ENCODE measurements at places on chromosomes 11 and 22.

- peak; percentile 95 for DNase-seq
These were observed 30.3 kb upstream of the NAP1L4 start for GRCh38 chr11:3022300-3022967.

DNA sequence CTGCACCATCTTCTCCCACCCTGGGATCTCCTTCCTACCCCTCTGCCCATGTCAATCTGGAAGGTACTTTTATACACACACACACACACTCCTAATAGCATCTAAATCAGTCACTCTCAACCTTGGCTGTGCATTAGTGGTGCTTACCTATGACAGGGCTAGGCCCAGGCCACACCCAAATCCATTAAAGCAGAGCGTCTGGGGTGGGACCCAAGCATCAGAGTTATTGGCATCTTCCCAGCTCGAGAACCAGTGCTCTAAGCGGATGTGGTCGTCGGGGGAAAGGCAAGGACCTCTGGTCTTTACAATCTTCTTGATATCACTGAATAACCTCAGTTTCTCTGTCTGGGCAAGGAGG, 194.6 kb downstream of the TRIM29 start:
- no peak for DNase-seq

- DNase-seq: no peak
These were observed 978.7 kb downstream of the DLG2 start for GRCh38 chr11:84648471-84648870.

DNA sequence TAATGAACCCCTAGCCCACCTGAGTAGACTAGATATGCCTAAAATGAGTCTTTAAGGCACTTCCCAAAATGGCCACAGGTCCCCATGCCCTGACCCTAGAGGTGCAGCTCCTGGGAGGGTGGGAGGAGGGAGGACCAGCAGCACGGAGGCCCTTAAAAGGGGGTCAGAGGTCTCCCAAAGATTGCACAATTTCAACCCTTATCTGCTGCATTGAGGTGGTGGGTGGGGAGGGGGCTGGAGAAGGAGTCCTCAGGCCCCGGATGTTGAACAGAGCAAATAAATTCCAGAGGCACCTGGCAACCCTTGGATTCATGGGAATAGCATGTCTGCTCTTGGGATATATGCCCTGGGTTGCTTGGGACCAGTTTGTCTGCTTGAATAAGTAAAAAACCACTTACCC, 57.6 kb downstream of the NAV2 start:
- DNase-seq: peak; percentile 2

GRCh38 chr11:131194726-131195125, 175.7 kb upstream of the NTM start:
- no peak for DNase-seq

DNA sequence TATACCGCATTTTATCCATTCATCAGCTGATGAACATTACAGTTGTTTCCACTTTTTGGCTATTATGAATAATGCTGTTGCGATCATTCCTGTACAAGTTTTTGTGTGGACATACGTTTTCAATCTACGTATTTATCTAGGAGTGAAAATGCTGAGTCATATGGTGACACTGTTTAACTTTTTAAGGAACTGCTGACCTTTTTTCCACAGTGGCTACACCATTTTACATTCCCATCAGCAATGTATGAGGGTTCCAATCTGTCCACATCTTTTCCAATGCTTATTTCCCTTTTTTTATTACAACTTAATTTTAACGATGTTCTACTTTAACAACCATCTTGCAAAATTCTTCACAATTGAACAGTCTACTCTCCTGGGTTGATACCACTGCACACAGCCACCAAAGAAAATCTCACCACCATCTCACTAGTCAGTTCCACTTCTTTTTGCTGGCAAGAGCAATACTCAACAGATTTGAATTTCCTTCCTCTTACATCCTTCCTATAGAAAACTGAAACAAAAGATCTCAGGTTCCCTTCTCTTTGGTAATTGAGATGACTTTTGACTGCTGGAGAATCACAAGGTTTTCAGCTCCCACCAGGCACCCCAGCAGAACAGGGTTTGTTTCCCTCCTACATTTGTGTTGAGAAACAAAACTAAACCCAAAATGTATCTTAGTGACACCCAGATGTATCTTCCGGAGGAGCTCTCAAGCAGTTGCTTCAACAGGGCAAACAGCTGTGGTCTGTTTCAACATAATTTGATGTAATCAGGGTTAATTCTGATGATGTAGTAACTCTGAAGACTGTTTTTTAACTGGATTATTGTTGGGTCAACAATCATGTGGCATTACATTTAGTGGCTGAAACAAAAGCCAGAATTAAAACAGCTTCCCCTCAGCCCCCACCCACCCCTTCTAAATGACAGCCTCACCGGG, 7.0 kb upstream of the GAB2 start:
- peak; percentile 84 for DNase-seq

DNA sequence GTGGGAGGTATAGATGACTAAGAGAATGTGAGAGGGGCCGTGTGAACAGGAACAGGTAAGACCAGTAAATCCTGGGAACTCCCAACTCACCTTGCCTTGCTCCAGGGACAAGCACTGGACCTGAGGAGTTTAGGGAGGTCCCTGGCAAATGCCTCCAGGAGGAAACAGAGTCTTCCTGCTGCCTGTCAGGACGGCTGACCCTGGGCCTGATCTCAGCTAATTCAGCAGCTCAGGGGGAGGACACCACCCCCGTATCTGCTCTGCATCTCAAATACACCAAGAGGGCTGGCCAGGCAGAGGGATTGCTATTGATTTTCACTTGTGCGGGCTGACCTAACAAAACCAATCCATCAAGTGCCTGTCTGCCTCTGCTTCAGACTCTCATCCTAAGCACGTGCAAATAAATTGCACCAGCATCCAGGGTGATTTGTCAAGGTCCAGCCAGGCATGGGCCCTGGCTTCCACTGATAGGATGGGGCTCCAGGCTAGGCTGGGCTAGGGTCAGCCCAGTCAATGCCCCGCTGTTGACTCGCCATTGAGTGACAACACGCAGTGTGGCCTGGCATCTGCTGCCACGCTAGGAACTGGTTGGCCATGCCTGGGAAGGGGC, 20.3 kb downstream of the UQCR10 start:
- no peak for DNase-seq

GRCh38 chr22:50144005-50144614, 26.4 kb upstream of the PANX2 start:
- DNase-seq: no peak

DNA sequence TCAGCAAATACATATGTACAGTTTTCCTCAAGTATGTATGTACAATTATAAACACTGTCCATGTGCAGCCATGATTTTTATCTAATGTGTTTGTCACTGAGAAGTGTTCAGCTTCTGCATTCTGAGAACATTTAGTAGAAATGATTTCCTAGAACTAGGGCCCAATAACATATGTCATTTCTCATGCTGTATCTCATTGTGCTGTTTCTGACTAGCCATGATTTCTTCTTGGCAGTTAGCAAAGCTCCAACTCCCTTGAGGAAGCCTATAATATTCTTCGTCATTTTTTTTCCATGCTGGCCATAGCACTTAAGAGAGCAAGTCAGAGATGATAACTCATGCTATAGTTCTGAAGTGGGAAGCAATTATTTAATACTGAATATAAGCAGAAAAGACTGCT, 187.8 kb downstream of the DDX10 start:
- no peak for DNase-seq

DNA sequence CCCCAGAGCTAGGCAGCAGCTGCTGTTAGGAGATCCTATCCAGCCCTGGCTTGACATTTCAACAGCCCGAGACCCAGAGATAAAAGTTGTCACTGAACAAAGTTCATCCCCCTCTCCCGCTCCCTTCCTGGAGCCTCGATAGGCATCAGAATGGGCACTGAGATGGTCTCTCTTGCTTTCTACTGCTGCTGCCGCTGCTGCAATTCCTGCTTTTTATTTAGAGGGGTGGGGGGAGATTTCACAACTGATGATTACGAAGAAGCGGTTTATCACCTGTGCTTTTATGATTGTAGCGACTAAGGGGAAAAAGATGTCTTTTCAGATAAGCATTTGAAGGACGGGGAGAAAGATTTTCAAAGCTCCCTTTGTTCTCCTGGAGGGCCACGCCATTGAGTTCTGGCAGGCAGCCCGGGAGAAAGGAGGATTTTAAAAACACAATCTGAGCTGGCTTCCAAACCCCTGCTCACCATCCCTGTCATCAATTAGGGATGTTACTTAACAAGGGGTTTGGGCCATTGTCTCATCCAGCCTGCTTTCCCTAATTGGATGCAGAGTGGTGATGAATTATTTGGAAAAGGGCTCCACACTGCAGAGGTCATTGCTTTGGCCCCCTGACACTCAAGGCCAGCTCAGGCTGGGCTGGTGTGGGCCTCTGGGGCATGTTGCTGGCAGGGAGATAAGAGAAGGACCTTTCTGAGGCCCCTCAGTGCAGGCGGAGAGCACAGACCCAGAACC, 344.7 kb downstream of the BUD13 start:
- no peak for DNase-seq

DNA sequence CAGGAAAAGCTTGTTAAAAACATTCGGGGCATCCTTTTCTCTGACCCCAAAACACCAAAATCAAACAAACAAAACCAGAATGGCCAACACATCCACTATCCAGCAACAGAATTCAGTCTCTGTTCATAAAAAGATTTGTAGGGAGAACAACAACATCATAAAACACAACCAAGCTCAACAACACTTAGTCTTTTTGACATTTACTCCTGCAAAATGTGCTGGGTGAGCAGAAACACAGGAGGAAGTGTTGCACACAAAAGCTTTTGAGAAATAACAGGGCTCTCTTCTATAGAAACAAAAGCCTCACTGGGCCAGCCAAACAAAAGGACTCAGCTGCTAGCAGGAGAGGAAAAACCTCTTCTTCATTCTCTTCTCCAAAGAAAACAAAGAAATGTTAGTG, 736.0 kb upstream of the CCDC90B start:
- no peak for DNase-seq

DNA sequence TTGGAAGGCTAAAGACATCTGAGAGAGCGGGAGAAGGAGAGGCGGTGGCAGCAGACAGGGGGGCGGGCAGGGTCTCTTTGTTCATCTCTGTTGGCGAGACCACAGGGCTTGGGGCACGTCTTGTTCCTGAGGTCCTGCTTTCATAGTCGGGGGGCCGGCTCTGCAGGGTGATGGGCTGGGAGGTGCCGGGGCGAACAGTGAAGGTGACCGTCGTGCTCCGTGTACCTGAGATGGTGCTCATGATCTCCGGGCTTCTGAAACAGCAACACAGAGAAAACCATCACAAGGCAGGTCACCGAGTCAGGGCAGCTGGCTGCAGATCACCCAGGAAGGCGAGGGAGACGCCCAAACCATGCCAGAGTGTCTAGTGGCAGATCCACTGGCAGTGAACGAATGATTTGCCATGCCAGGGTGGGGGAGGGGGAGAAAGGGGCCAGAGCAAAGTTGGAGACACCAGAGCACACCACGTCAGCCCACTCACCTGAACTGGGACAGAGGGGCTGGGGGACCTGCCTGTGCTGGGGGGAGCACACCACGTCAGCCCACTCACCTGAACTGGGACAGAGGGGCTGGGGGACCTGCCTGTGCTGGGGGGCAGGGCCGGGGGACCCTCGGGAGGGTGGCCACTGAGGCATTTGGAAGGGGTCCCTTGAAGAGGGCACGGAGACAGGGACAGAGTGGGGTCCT, 75.0 kb downstream of the CTTN start:
- no peak for DNase-seq

GRCh38 chr11:368414-369335, 624 bp upstream of the B4GALNT4 start:
- DNase-seq: no peak
